ENCODE measurements at places on chromosomes 16 and 17.

DNA sequence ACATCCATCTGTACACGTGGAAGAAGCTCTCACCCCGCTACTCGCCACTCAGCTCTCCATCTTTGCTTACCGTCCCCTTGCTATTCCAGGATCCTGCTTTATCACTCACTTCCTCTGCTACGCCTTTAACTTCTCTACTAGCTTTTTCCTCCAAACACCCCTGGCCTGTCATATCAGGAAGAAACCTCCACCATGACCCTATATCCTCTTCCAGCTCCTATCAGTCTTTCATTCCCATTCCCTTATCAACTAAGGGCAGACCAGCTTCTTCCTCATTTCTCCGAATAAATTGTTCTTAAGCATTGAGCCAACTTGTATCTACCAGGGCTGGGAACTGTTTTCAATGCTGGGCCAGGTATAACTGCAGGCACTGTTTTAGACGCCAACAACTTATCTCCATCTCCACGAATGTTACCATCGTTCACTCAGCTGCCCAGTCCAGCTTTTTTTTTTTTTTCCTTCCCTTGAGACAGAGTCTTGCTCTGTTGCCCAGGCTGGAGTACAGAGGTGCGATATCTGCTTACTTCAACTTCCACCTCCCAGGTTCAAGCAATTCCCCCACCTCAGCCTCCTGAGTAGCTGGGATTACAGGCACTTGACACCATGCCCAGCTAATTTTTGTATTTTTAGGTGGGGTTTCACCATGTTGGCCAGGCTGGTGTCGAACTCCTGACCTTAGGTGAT lies 4.3 kb downstream of the IQCK start:
- no peak for DNase-seq

DNA sequence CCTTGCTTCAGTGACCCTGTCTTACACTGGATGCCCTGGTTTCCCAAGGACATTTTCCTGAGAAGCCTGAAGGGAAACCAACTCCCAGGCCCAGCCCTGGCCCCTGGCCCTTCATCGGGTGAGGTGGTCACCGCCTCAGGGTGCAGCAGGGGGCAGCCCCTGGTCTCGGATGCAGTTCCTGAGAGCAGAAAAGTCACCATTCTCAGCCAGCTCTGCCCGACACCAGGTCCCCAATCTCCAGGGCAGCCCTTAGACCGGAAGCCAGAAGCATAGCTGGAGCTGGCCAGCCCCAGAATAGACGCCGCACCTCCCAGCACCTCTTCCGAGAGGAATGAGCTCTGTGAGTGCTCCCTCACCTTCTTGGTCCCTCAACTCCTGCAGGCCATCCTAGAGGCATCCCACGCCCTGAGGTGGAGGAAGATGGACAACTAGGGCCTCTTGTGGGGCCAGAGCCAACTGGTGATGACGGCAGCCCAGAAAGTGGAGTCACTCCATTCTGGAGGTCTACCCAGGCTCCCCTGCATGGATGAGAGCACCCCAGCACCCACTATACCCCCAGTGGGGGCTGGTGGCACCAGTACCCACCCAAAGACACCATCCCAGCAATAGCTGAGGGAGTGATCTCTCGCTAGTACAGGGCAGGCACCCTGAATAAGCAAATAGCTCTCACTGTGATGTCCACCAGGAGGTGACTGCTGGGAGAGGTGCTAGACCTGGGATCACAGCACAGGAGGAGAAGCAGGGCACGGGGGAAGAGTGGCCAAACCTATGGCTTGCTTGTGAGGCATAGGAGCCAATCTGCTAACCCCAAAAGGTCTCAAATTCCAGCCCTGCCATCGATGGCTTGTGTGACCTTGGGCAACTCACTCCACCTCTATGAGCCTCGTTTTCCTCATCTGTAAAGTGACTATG lies 56.2 kb downstream of the TK2 start:
- no peak for DNase-seq

DNA sequence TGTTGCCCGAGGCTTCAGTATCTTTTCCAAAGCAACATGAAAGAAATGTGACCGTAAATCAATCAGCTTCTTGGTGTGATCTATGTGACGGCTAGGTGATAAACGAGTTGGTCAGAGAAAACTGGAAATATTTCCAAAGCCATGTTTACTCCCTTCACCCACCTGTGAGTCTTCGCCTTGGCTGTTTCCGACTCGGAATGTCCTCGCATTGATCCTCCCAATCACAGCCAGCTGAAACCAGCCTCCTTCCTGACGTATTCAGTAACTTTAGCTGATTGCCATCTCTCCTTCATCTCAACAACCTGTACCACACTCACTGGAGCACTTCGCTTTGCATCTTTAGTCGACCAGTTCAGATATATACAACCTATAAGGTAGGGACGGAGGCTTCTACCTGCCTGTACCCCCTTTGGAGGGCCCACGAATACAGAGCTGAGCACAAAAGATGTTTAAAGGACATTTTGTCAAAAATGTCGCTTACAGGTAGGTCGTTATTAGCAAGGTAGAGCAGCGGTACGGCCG lies 705 bp downstream of the KRABD2 start:
- no peak for DNase-seq

- no peak for DNase-seq
These were observed 6.7 kb upstream of the SLC25A39 start for GRCh38 chr17:44331249-44331760.

DNA sequence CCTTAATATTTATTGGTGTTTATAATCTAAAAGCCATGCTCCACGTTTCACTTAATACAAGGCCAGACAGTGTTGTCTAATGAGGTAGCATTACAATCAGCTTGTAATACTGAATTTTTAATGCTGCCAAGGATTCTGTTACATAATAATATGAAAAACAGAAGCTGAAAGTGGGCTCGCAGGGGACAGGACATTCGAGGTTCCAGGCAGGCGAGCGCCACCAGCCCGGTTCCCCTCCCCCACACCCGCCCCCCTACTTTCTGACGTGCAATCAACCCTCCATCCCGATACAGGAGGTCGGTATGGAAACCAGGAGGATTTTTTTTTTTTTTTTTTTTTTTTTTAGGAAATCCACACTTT lies 6.2 kb upstream of the ZFHX3 start:
- no peak for DNase-seq

GRCh38 chr16:66959704-66960161 lies 1.3 kb upstream of the CES3 start:
- no peak for DNase-seq

DNA sequence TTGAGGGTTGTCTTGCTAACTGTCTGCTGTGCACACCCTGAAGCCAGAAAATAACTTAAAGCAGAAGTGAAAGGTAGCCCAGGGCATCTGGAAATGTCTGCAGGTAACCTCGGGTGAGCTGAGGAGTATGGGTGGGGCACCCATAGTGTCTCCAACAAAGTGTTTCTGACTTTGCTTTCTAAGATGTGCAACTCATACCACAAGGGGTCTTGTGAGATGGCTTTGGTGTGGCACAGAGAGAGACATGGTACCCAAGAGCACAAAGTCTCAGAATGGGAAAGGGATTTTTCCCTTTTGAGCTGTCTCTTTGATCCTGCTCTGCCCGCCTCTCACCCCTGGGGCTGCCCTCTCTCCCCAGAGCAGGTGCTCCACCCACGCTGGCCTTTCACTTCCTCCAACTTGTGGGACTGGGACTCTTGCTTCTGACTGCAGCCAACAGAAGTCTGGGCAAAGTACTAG lies 6.9 kb downstream of the CHD9 start:
- no peak for DNase-seq

DNA sequence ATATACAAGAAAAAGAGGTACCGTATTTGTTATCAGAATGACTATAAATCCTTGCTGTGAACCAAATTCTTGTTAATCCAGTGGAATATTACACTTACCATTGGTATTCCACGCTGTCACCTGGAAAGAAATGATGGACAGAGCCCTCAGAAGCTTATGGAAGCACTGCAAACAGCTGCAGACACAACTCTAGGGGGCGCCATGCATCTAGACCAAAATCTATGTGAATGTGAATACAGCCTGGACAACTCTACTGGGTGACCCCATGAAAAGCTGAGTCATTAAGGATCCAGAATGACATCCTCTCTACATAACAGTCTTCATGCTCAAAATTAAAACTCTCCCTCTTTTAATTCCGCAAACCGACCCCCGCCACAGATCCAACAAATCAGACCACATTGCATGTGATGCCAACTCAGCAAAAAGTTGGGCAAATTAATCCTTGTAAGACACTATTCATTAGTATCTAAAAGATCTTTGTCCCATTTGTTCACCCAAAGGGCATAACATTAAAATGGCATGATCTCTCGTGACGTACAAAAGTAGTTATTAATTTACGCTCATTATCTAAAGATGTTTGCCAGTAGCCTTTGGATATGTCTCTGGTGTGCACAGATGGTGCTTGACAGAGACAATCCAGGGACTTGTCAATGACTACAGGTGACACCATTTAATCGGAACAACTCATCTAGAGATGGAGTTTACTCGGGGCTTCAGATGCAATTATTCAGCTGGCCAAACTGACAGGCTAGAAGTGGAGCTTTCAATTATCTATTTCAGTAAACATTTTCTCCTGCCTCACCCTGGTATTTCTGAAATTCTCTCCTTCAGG lies 552.7 kb upstream of the PSMD7 start:
- no peak for DNase-seq

DNA sequence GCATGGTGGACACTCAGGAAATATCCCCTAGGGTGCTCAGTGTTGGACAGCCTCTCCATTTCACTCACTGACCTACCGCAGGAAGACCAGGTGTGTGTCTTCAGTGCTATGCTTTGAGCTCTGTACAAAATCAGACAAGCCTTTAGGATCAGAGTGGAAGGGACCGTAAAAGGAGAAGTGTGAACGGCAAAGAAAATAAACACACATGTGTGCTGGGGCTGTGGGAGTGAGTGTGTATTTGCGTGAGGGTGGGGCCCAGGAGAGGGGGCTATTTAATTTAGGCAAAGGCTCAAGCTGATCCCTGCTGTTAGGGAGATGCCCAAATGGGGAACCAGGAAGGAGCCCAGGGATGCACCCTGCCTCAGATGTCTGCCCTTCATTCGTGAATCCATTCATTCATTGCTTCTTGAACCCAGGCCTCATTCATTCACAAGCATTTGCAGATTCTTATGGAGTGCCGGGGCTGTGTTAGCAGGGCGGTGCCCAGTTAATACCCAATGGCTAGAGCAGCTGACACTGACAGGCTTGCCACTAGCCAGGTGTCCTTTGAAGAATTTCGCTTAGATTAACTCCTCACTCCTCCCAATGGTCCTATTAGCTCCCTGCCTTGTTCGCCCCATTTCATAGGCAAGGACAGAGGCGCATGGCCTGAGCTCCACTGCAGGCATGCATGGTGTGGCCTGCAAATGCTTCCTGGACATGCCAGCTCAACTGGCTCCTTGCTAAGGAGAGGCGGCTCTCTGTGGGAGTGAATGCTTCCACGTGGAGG lies 296.7 kb upstream of the FOXF1 start:
- no peak for DNase-seq

DNA sequence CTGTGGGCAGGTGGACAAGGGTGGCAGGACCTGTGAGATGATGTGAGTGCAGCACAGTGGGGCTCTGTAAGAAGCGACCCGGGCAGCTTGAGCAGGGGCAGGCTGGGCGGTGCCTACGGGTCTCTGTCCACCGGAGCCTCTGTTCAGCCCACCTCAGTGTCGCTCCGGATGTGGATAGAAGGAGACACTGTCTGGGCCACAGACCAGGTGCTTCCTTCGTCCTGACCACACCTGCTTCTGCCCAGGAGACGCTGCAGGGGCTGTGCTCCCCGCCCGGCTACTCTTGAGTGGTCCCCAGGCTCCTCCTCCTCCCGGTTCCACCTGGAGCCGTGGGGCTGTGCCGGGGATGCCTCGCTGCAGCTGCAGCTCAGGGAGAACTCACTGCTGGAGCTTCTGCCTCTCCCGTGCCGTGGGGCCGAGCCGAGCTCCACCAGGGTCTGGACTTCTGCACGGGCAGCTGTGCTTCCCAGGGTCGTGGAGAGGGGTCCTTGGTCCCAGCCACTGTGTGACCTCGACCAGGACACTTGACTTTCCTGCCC lies 21.5 kb downstream of the METRNL start:
- peak; percentile 66 for DNase-seq

DNA sequence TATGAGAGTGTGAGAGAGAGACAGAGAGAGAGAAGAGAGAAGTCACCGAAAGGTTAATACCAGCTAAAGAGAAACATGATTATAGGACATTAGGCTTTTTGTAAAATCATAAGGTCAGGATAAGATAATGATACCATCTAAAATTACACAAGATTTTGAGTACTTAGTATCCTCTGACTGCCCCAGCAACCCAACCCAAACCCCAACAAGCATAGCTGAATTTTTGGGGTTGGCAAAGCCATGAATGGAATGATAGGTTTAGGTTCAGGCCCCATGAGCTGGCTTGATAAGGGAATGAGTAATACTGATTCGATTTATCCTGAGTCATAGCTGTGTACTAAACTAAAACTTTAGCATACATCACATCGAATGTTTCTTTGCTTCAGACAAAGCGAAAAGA lies 259.5 kb downstream of the IRX3 start:
- no peak for DNase-seq
